Activated naive CD4-positive, alpha-beta T cell (primary cell): ENCODE measurements at places on chromosomes 3 and 15.
A peak's percentile ranks its signal among the peaks of the same experiment; 100 is the strongest.

- no peak for DNase-seq
These were observed 29.7 kb upstream of the OR4F6 start for GRCh38 chr15:101773496-101774100.

- no peak for DNase-seq
These were observed 62.7 kb downstream of the PDE8A start for GRCh38 chr15:85044251-85044853.

GRCh38 chr3:83224101-83224868 lies 1462.8 kb upstream of the GBE1 start:
- no peak for DNase-seq

GRCh38 chr3:146469150-146470017 lies at the start of gene PLSCR2:
TSS of gene PLSCR2 (minus strand) at chr3:146469561. CDS start at chr3:146459904, 9,657 bp downstream.
- DNase-seq = peak; percentile 23

GRCh38 chr15:41988896-41989572 lies 16.7 kb upstream of the EHD4 start:
- DNase-seq = no peak

DNA sequence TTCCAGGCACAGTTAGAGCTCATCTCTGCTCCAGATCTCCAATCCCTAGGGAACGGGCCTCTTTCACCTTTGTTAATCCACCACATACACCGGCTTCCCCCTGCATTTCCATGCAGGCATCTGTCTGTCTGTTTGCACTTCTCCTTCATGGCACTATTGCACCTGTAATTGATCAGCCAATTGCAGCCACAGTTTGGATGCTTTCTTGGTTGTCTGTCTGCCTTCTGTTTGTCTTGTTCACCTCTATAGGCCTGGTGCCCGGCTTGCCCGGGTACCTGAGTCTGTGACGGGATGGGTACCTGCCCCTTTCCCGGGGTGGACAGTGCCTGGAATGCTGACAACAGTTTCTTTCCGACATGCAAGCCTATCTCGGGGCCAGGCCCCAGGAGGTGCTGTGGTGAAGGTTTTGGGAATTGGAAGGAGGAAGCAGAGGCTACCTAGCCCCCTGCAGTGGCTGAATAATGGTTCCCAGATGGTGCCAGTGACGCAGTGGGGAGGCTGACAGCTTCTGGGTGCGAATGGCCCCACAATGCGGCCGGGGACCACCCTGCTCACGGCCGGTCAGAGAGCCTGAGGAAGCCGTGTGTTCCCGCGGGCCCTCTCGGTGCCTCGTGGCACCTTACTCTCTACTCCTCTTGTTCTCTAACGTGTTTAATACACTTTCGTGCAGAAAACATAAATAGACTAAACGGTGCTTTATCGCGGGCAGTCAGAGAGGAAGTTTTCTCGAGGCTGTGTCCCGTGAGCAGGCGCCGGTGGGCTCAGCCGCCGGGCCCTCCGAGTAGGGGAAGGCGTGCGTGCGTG lies 31.3 kb upstream of the RAB6B start:
- no peak for DNase-seq

DNA sequence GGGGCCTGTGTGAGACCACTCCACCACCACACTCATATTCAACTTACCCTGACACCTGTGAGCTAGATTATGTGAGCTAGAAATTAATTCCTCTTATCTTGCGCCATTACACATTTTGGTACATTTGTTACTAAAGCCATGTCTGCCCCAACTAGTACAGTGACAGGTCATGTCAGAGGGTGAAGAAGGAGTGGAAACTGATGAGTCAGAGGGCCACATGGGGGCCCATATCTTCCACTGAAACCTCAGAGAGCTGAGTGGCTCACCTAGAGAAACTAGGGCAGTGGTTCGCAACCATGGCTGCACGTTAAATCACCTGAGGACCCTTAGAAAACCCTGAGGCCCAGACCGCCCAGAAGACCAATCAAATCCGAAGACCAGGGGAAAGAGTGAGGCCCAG lies 15.7 kb upstream of the MEF2A start:
- no peak for DNase-seq

DNA sequence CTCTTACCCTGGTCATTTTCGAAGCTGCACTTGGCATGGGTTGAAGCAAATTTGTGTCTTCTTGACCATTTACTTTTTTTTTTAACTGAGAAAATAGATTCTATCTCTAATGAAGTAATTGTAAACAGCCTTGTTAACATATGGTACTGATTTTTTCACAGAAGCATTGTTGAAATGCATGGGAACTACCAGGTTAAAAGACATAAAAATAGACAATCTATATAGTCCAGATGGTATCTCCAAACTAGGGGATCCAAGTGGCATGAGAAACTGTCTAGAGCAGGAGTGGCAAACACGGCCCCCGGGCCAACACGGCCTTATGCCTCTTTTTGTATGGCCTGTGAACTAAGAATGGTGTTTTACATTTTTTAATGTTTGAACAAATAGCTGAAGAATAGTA lies 41.9 kb downstream of the CACNA1D start:
- no peak for DNase-seq

GRCh38 chr3:122766430-122766829 lies 27.2 kb downstream of the HSPBAP1 start:
- DNase-seq = no peak

GRCh38 chr3:166446291-166446690 lies 609.1 kb upstream of the BCHE start:
- no peak for DNase-seq

DNA sequence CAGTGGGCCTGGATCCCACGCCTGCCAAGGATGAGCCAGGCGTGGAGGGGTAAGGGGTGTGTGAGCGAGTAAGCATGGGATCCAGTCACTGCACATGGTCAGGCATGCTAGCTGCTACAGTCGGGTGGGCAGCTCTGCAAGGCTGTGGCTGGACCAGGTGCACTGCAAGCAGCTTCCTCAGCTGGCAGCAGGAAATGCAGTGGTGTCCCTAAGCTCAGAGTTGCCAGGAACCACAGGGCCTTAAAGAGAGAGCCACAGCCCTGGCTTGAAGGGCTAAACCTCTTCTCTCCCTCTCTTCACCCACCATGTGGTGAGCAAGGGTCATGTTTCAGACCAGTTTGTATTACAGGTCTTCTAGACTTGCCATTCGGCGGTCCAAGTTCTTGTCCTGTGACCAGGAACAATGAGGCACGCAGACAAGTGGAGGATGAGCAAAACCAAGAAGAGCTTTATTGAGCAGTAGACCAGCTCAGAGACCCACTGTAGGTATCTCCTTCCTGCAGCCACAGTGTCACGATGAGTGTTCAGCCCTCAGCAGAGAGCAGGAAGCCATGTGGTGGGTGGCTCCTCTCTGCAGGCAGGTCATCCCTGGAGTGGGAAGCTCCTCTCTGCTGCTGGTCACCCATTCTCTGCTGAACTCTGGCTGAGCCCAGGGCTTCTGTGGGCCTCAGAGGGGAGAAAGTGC lies 511.9 kb downstream of the PYDC2 start:
- no peak for DNase-seq

DNA sequence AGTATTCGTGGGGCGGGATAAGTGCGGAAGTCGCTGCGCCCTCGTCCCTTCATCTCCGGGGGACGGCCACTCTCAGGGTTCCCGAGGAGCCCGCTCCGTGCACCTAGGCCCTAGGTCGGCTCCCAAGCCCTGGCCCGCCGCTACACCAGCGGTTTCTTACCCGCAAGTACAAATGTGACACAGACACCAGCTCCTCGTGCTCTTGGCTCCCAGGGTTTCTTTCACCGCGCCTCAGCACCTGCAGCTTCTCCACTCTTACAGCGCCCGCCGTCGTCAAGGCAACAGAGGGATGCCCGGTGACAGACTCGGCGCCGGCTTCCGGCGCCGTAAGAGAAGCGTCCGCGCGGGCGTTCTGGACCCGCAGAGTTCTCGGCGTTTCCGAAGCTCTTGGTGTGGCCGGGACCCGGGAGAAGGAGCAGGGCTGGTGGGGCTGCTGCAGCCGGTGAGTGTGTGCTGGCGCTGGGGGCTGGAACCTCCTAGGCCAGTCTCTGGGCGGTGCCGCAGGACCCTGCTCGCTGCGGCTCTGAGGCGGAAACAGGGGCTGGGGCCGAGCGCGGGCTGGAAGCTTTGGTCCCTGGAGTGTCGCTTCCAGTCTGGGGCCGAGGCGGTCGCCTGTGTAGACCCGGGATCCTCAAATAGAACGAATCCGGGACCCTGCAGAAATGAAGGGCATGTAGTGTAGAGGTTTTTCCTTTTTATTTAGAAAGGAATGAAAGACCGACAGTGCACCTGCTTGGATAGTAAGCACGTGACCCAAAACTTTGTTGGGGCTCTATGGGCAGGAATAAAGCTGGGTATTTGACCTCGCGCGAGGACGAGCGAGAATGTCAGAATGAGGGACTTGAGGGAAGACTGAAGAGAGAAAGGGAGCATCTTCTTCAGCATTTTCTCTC lies 155.4 kb upstream of the GOLGA6L4 start:
- peak; percentile 1 for DNase-seq
